ENCODE measurements at places on chromosomes 4 and X.

- DNase-seq: no peak
These were observed at the start of gene APELA for GRCh38 chr4:164876700-164877324. TSS of gene APELA (plus strand) at chr4:164877178. CDS start at chr4:164877332, 154 bp downstream.

GRCh38 chr4:189021831-189022230, 882.6 kb downstream of the TRIML1 start:
- DNase-seq: no peak

DNA sequence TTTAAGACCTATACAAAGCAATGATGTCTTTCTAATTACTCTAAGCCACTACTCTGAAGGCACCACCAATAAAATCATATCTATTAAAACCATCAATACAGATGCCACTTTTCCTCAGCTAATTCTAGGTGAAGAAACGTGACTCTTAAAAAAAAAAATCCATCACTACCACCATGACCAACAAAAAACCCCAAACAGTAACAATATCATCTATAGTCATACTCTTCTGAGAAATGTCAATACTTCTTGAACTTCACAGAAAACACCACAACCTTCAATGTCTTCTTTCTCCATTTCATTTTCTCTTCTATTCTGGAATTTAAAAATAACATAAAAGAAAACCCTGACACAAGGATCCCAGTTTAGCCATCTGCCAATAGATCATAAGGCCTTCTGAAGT, 35.7 kb downstream of the CASK start:
- no peak for DNase-seq

GRCh38 chrX:82648062-82648461, 860.0 kb upstream of the POU3F4 start:
- no peak for DNase-seq

- DNase-seq: no peak
These were observed 27.6 kb downstream of the INPP4B start for GRCh38 chr4:142818476-142818875.

- DNase-seq: no peak
These were observed 93.8 kb downstream of the INPP4B start for GRCh38 chr4:142752202-142752786.

GRCh38 chr4:159747983-159748382, 645.1 kb downstream of the RAPGEF2 start:
- no peak for DNase-seq

- DNase-seq: no peak
These were observed 33.7 kb downstream of the AFF1 start for GRCh38 chr4:86968547-86968946.

GRCh38 chrX:49053223-49054072, 5.4 kb upstream of the CCDC120 start:
- DNase-seq: peak; percentile 36

GRCh38 chr4:173128199-173128890, 40.3 kb upstream of the GALNT7 start:
- DNase-seq: no peak

DNA sequence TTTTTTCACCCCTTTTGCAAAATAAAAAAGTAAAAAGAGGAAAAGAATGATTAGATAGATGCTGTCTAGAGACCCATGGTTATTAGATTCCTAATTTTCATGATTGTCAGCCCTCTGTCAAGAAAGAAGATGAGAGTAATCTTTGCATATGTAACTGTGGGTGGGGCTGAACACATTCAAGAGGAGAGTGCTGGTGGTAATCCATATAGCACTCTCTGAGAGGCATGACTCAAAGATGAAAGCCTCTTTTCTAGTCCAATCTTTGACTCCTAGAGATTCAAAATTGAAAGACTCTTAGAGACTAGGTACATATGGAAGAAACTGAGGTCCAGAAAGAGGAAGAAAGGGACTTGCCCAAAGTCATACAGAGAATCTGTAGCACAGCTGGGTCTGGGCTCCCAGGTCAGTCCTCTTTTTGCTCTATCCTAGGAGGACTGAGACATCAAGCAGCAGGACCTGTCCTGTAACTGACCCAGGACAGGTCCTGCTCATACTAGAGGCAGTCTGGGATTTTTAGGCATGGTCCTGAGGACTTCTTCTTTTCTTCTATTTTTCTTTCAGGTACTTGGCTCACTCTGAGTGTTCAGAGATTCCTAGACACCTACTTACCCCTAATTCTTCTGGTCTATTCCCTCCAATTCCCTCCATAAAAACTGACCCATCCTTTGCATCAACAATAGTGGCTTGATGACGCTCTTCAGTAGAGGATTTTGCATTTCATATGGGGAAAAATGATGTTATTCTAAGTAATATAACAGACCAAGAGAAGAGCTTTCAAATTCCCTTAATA, 23.8 kb downstream of the VSIG4 start:
- DNase-seq: no peak

- no peak for DNase-seq
These were observed 49.4 kb downstream of the RPS6KA3 start for GRCh38 chrX:20217271-20217670.

GRCh38 chrX:69203638-69204037, 38.4 kb upstream of the PJA1 start:
- DNase-seq: no peak

DNA sequence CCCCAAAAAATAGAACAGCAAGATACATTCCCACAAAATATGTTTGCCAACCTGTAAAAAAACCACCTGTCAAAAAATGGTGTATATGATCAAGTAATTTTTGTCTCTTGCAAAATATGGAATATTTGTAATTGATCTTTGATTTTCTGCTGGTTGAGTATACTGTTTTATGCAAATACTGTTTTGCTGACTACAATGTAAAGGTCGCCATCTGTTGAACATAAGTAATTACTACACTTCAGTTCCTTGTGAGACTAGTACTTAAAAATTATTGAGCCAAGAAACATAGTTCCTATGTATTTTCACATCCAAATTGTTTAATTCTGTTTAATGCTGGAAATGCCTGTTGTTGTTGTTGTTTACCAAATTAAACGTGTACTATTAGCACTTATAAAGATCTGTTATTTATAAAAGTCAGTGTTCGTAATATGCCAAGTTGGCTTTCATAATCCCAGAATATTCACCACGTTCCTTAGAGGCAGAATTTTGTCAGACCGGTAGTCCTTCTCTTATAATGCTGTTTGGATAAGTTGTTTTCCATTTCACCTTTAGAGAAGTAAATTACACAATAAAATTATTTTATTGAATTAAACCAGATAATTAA, 144.2 kb downstream of the PDLIM5 start:
- DNase-seq: no peak

DNA sequence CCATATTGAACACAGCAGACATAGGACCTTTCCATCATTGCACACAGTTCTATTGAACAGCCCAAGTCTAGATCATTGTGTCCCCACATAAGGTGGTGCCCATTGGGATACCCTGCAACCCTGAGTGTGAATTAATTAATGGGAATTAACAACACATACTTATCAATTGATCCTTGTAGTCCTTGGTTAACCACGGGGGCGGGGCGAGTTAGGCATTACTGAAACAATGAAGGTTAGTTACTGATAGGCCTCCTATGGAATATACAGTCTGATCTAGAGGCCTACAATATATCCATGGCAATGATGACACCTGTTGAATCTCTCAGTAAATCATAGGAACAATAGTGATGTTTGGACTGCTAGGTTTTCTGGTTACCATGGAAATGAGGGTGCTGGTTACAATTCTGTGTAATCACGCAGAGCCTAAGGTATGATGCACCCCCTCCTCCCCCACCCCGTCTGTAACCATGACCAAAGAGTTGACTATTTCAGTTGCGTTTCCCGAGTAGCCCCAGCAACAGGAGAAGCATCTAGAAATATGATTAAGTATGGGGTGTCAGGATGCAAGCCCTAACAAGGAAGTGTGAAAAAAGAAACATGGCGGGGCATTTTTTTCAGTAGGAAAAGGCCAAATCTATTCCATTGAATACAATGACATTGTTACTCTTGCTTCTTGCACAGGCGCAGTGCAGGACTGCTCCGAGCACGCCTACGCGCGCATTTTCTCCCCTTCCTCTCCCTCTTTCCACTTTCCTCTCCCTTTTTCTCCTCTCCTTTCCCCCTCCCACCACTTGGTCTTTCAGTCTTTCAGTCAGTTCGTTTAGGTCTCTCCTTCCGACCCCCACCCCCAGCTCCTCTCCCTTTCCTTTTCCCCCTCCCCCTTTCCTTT, 677 bp upstream of the NONO start:
- DNase-seq: no peak

DNA sequence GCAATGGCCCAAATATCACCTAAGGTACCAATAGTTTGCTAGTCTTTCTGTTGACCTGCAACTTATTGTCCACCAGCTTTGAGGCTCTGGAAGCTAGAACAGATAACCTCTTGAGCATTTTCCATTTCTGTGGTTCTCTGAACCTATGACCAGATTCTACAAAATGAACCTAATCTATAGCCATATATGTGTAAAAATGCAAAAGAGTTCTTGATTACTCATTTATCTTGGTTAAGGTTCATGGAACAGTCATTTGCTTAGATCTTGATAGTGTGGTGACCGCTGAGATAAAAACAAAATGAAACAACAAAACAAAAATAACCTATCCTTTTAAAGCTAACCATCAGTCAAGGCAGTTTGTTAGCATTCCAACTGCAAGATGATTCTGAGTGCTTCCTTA, 9.3 kb upstream of the GATB start:
- DNase-seq: no peak

- no peak for DNase-seq
These were observed 251.7 kb downstream of the MAPK10 start for GRCh38 chr4:86108137-86108536.

GRCh38 chr4:41466249-41466648, 71.7 kb upstream of the LIMCH1 start:
- no peak for DNase-seq

DNA sequence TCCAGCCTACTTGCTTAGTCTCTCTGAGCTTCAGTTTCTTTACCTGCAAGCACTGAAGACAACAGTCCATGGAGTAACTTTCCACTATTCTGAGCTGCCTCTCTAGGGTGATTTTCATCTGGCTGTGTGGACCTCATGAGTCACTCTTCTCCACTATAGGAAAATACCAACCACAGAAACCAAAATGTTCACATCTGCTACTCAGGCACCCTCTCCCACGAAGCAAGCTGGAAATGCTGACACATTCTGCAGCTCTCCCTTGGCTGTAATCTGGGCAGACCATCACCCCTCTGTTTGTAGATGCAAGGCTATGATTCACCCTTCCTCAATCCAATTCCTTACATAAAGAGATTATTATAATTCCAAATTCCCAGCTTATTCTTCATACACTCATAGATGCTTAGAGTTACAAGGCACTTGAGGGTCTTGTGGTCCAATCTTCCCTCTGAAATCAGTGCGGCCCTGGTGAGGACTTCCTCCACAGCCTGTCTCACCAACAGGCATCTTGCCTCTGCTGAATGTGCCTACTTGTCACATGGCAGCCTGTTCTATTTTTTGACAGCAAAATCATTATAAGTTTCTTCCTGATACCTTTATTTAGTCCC, 97.0 kb upstream of the LNX1 start:
- peak; percentile 3 for DNase-seq

Data from stimulated activated CD4-positive, alpha-beta T cell treated with anti-CD3 and anti-CD28 coated beads, Interleukin-12 subunit alpha, Interleukin-12 subunit beta, amount 100 ng/mL, for 24 hours (primary cell).